ENCODE measurements at places on chromosomes 4 and X.

- DNase-seq, result no peak
These were observed 670.0 kb upstream of the AMOT start for GRCh38 chrX:113510586-113510985.

DNA sequence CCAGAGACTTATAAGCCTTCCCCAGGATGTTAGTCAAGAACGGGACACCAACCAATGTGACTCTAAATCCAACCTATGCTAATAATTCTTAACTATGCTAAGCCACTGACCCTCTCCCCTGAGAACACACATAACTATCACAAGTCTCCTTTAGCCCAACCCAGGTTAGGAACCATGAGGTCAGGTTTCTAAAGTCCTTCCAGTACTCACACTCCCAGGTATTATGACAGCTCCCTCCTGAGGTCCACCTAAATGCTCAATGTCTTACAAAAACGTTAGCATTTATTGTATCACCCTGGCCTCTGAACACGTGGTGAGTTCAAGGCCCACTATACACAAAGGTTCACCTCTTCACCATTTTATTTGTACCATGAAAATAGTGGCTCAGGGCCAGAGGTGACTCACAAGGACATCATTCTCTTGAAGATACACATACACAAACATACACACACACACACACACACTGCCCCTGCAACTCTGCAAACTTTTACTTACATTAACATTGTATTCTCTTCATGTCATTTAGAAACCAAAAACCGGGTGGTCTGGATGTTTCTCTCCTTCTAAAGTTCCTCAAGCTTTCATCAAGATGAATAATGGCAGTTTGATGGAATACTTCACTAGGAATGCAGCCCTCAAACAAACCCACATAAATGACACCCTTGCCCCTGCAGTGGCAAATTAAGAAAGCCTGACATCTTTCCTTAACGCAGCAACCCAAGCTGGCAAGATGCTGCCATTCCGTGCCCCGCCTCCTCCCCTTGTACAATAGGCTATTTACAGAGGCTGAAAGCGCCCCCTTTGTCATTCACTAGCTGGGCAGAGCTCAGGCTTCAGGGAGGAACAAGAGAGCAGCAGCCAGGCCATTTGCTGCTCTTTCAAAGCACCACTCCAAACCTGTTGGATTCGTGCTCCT lies 17.7 kb downstream of the ACSL1 start:
- DNase-seq, result peak; percentile 72

DNA sequence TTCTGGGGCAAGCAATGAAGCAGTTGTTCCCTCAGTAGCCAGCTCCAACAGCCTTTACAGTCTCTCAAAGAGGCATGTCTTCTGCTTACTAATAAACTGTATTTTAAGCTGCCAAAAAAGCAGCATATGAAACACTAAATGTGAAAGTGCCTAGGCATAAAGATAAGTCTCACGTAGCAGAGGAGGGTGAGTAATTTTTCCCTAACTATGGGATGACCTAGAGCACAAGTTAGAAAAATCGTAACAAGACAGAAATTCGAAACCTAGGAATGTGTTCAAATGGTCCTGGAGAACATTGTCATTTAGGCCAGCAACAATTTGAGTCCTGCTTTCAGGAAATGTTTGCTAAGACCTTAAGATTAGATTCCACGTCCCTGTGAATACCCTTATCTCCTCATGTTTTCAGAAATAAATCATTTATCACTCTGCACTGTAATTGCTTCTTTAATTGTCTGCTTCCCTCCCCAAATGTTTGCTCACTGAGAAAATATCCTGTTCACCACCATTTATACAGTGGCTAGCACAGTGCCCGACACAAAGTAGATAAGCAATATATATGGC lies 222.2 kb downstream of the KCNIP4 start:
- no peak for DNase-seq

- no peak for DNase-seq
These were observed 66.8 kb upstream of the NKX1-1 start for GRCh38 chr4:1472911-1473518.

DNA sequence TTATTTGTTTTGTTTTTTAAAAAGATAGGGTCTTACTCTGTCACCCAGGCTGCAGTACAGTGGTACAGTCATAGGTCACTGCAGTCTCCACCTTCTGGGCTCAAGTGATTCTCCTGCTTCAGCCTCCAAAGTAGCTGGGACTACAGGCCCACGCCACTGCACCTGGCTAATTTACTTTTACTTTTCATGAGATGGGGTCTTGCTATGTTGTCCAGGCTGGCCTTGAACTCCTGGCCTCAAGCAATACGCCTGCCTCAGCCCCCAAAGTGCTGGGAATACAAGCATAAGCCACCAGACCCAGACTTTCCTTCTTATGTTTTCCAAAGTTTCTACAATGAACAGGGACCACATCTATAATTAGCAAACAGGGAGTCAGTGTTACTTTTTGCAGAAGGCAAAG lies 37.9 kb upstream of the MXD4 start:
- DNase-seq, result no peak

All from NT2/D1 (cell line).